ENCODE measurements at places on chromosomes 1 and 21.

GRCh38 chr1:53585129-53585528 lies 125.9 kb downstream of the DMRTB1 start:
- peak; percentile 28 for DNase-seq

- no peak for DNase-seq
These were observed 56.6 kb downstream of the NKAIN1 start for GRCh38 chr1:31183126-31183525.

GRCh38 chr1:246784621-246785493 lies 60.6 kb downstream of the SCCPDH start:
- DNase-seq, result no peak

DNA sequence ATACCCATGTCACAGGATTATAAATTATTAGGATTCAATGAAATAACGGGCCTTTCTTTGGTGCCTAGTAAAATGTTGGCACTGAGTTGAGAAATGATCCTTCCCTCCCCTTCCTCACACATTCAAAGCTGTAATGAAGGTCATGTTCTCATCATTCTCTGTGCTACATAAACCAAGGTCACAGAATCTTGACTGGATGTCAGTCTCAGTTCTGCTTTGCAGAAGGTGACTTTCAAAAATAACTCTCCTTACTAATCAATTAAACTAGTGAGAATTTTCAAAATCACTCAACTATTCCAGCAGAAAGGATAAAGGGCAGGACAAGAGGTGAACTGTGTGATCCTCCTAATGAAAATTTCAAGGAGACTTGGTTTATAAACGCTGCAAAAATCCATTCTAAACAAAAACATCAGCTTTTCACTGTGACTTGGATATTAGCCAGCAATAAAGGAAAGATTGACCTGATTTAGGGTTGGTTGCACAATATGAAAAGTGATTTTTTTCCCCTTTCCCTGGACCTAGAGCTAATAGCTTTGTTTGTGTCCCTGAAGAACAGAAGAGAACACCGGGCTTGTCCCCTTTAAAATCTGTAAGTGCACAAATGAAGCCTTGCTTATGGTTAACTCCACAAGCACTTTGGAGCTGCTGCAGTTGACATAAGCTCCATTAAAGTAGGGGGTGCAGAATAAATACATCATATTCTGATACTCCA lies 120.1 kb downstream of the SEC16B start:
- no peak for DNase-seq

DNA sequence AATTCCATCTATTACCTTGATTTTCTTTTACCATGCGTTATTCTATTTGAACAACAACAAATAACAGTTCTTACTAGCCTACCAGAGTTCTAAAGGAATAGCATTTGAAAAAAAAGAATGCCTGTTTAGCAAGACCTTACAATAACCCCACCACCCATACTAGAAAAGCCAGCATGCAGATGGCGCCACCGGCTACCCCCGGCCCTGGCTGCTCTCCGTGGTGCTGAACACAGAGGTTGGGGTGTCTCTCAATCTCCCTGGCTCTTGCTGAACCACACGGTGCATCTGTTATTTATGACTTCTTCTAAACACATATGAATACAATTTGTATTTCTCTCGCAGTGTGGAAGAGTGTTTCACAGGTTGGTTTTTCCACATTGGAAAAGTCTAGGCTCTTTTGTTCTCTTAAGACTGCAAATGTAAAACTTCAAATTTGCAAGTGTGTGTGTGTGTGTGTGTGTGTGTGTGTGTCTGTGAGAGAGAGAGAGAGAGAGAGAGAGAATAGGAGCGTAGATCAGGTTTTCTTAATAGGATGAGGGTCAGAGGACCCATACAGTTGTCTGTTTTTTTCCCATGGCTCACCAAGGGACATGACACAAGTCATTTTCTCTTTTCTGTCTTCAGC lies 13.6 kb downstream of the GRIK3 start:
- no peak for DNase-seq

GRCh38 chr1:64953241-64953640 lies 13.1 kb downstream of the JAK1 start:
- DNase-seq, result no peak

DNA sequence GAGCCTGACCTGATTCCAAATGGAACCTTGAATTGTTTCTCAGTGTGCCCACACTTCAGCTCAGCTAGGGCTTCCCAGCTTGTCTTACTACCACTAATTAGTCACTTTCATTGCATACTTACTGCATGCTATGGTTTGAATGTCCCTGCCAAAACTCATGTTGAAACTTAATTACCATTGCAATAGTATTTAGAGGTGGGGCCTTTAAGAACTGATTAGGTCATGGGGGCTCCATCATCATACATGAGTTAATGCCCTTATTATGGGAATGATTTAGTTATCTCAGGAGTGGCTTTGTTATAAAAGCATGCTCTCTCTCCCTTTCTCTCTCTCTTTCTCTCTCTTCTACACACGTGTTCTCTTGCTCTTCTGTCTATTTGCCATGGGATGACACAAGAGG lies 68.3 kb downstream of the NENF start:
- DNase-seq, result no peak

- no peak for DNase-seq
These were observed 49.9 kb upstream of the TNFSF18 start for GRCh38 chr1:173100476-173101107.

GRCh38 chr1:15724949-15725880 lies 10.8 kb upstream of the SLC25A34 start:
- no peak for DNase-seq

All from stimulated activated CD8-positive, alpha-beta memory T cell treated with anti-CD3 and anti-CD28 coated beads, Interleukin-15, amount 100 ng/mL, for 48 hours (primary cell).